ENCODE measurements at places on chromosomes 7 and 10.

DNA sequence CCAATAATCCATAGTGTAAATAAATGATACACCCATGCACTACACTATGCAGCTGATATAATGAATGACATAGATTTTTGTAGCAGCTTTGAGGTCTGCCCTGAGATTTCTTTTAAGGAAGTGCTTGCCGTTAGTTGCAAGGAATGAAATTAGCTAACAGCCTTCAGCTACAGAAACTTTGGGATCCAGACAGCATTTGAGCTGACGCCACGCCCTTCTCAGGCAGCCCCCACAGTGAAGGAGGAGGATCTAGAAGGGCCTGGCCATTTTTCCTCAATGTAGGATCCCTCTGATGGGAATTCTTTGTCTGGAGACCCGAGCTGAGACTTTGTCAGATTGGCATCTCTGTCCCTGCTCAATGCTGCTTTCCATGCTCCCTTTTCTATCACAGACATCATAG, 6.1 kb upstream of the PDK4 start:
- no peak for DNase-seq

DNA sequence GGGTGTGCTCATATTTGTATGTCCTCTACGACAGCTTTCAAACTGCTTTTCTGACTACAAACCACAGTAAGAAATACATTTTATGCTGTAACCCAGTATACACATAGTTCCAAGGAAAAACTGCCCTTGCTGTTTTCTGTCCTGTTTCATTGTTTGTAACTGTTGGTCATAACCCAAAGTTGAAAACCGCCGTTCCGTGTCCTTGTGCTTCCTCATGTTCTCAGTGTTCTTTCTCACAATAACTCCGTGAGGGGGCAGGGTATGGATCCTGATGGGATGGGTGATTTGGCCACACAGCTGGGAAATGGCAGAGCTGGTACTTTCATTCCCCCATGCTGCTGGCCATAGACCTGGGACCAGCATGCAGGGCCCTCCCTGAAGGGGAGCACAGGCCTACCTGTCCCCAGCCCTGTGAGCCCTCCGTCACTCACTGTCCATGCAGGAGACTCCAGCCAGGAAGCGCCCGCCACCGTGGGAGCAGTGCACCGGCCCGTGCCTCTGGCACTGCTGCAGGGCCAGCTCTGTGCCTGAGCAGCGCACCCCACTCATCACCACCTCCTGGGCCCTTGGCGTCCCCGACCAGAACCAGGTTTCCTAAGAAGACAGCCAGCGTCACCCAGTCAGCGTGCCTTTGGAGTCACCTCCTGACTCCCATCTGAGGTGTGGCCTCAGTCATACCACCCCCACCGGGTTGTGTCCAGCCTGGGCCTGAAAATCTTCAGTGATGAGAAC, 12.7 kb downstream of the LOXL4 start:
- DNase-seq, result no peak

DNA sequence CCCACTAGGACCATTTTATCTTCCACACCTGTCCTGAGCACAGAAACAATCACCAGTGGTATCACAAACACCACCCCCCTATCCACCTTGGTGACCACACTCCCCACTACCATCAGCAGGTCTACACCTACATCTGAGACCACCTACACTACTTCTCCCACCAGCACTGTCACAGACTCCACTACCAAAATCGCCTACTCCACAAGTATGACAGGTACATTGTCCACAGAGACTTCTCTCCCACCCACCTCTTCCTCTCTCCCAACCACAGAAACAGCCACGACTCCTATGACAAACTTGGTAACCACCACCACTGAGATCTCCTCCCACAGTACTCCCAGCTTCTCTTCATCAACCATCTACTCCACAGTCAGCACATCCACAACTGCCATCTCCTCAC, 3.3 kb downstream of the MUC3A start:
- no peak for DNase-seq

DNA sequence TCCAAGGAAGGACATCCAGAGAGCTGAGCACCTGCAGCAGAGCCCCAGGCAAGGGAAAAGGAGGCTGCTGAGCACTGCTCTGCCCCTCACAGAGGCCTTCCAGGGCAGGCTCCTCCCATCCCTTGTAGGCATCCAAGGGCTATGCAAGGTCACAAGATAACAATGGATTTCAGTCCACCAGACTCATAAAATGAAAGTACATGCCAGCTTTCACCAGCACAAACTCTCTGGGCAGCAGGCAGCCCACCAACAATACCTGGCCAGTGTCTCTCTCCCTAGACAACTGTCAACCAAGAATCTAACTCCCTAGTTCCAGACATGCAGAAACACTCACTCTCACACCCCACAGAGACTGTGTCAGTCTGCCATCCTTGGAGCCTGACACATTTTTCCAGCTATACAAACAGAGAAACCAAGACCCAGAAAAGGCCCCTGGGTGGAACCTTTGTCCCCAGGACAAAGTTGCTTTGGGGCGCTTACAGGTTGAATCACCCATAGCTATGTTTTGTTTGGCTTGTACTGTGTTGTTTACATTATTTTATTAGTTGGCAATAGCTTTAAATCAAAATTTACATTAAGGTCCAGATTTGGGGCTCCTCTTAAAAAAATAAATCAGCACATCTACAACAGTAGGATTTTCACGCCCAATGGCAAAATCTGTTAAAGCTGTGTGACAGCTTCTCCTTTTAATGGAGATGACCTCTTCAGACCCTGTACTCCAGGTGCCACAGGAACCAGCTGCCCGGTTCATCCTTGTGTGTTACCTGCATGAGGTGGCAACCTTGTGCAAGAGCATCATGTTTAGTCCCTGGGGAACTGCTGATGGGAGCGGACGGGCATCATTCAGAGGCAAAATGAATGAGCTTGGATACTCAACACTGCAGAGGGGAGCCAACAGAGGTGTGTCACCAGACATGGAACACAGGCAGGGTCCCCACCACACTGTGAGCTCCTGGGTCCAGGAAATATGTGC, 5.2 kb downstream of the GRID1 start:
- DNase-seq, result no peak

DNA sequence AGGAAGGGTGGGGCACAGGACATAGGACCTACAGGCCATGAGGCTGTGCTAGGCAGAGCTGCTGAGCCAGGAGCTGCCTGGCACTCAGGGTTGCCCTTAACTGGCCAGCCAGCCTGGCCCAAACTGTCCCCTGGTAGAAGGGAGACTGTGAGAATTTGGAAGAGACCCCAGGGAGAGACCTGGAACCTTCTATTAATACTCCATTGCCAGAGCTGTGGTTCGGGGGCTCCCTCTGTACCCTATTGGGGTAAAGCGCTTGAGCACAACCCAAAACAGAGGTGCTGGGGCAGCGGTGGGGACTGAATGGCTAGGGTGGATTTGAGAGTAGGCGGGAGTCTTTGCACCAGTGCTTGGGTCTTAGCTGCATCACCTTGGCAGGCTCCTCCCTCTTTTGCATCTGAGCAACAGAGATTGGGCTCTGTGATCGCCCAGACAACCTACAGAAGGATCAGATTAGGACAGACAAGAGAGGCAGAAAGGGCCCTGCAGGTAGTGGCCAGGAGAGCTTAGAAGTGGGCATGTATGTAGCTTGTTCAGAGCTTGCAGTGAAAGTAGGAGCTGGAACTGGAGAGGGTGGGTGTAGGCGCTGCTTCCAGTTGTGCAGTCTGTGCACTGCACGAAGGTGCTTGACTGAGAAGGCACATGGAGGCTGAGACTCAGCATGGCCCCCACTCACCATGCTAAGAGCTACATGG, 53.3 kb downstream of the ADCYAP1R1 start:
- DNase-seq, result no peak

- no peak for DNase-seq
These were observed 110.7 kb downstream of the SEMA3A start for GRCh38 chr7:84083846-84084245.

DNA sequence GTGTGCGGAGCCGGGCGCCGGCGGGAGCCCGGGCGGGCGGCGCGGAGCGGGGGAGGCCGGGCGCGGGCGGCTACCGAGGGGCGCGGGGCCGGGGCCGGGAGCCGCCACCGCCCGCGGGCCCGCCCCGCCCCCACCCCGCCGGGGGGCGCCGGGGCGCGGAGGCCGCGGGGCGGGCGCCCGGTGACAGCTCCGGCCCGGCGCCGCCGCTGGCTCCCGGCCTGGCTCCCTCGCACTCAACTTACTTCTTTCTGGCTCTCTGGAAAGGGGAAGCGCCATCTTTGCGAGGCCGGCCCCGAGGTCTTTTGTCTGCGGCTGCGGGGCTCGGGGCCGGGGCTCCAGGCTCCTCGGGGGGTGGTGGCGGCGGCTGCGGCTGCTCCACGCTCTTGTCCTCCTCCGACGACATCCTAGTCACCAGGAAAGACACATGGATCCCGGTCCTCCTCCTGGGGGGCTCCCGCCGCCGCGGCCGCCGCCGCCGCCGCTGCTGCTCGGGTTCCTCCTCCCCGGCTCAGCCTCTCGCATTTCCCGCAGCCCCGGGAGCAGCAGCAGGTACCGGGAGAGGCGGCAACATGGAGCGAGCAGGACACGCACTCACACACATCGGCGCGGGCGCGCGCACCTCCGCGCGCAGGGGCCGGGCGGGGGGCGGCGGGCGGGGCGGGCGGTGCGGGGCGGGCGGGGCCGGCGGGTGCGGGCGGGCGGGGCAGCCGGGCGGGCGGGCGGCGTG, at the start of gene KMT2C:
Gene KMT2C, minus strand, starts transcription at position 620 of the 727 bp plus-strand sequence. Its CDS starts 217 bp downstream, at position 403.
- DNase-seq, result peak; percentile 38

DNA sequence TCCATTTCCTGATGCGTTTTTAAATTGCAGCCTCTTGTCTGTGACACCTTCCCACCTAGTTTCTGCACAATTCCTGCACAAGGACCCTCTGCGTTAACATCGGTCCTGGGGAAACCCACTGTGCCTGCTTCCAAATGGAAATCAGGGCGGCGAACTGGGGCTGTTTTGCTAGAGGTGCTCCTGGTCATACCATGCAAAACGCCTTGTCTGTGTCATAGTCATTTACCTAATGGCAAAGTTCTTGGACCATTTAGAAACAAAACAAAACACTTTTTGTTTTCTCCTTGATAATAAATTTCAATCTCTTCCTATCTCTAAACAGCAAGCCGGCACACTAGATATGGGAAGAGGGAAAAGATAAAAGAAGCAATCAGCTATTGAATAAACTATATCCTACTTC, 206.9 kb upstream of the KLF14 start:
- DNase-seq, result no peak

- DNase-seq, result no peak
These were observed 327.3 kb upstream of the NRP1 start for GRCh38 chr10:33661580-33662336.

DNA sequence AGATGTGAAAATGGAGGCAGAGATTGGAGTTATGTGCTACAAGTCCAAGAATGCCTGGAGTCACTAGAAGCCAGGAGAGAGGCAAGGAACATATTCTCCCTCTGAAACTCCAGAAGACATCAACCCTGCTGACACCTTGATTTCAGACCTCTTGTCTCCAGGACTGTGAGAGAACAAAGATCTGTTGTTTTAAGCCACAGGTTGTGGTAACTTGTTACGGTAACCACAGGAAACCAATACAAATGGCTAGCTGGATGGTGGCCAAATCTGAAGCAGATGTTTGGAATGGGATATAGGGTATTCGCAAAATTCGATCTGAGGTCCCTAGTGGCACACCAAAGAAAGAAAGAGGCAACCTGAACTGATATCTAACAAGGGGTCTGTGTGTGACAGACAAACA, 129.0 kb downstream of the HERPUD2 start:
- DNase-seq, result no peak

DNA sequence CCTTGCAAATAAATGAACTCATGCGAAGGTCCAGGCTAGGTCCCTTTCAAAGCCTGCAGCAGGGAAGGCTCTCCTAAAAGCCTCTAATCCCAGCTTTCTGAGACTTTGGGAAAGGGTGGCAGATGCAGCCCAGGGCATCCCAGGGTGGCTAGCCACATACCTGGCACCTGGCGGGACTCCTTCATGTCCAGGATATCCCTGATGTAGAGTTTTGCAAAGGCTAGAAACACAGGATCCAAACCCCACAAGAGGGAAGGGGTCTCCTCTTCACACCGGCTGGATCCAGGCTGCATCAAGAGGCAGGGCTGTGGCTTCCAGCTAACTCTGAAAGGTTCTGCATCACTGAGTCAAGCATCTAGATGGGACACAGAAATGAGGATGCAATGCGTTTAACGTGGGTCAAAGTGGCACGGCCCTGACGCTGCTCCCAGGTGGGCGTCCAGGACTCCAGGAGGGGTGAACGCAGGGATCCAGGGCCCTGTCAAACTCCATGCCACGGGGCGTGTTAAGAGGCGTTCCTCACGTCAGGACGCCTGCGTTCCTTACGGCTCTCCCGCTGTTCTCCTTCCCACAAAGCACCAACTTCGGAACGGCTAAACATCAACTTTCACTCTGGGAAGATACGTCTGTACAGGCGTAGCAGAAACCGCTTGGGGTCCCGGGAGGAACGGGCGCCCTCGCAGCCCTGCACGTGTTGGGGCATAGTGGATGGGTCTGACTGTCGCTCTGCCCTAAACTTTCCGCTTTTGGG, 507 bp downstream of the STN1 start:
- DNase-seq, result peak; percentile 9

- no peak for DNase-seq
These were observed 394.8 kb downstream of the PARD3 start for GRCh38 chr10:34420273-34420672.

GRCh38 chr10:87771871-87772500, 46.0 kb downstream of the ATAD1 start:
- DNase-seq, result no peak

- DNase-seq, result no peak
These were observed 16.9 kb upstream of the OTUD1 start for GRCh38 chr10:23422003-23422411.

- no peak for DNase-seq
These were observed 663 bp downstream of the HERPUD2 start for GRCh38 chr7:35694161-35694783.

DNA sequence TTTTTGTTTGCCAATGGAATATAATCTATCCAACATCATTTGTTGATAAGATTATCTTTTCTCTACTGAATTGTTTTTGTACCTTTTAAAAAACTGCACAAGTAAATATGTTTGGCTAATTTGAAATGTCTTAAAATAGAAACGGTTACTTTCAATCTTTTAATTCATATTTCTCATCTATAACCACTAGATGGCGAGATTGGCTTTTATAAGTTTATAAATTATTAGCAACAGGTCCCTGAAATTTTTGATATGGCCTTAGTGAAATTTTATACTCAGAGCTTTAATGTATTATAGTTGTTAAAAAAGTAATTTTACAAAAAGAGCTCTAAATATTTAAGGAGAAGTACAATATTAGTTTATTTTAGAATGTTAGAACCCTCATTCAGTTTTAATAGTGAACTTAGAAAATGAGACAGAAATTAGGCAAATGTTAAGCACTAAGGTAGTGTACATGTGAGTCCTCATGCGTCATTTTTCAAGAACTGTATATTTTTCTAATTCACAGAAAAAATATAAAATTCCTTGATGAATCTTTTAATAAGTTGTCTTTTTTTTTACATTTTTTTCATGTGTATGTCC, 592.5 kb downstream of the ARL4A start:
- DNase-seq, result no peak

DNA sequence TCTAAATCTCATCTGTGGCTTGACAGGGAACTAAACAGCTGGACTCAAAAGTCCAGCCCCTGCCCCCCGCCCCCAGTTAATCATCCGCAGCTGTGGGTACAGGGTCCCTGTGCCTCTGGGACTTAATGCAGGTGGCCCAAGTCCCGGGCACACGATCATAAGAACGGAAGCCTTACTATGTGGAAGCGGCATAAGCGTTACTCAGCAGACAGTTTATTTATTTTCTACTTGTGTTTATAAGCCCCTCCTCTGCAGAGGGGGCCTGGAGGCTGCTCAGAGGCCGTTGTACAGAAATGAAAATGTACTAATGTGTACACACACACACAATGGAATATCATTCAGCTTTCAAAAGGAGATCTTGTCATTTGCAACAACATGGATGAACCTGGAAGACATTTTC, 158.0 kb upstream of the TNS3 start:
- no peak for DNase-seq

GRCh38 chr10:126163506-126163905, 224.8 kb downstream of the ADAM12 start:
- DNase-seq, result no peak

Measured in CD4-positive, alpha-beta T cell treated with Interleukin-6 at 100 ng/mL for 8 hours (primary cell).